ENCODE measurements at places on chromosomes 2 and 18.

DNA sequence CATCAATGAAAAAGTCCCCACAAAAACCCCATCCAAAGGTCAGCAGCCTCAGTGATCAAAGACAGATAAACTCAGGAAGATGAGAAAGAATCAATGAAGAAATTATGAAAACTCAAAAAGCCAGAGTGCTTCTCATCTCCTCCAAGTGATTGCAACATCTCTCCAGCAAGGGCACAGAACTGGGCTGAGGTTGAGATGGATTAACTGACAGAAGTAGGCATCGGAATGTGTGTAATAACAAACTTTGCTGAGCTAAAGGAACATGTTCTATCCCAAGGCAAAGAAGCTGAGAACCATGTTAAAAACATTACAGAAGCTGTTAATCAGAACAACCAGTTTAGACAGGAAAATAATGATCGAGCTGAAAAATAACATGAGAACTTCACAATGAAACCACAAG, 442.8 kb upstream of the SYT4 start:
- no peak for DNase-seq
- no peaks in the 10 kb centered on the region for H3K4me1 ChIP-seq
- H3K27me3 ChIP-seq, result no peaks in the 10 kb centered on the region

DNA sequence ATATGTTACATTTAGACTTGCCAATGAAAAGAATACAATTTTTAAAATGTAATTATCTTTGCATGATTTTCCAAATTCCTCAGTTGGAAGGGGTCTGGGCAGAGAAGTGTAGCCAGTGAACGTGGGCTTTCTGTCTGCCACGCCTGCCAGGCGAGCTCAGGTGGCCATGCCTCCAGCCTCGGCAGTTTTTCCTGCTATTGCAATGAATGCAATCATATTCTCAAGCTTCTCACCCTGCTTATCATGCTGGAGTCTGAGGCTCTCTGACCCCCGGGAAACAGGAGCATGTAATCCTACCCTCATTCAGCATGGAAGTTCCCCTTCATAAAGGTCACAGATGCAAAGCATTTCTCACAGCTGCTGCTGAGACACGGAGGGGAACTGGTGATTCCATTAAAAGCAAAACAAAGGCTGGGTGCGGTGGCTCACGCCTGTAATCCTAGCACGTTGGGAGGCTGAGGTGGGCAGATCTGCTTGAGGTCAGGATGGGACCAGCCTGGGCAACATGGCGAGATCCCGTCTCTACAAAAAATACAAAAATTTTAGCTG, 154.8 kb downstream of the MBP start:
- H3K27me3 ChIP-seq, result no peaks in the 10 kb centered on the region
- no peak for DNase-seq
- no peaks in the 10 kb centered on the region for H3K36me3 ChIP-seq
- H3K4me1 ChIP-seq, result peaks cover 1% of the 10 kb centered on the region
- no peak overlapping the region for H3K4me3 ChIP-seq

DNA sequence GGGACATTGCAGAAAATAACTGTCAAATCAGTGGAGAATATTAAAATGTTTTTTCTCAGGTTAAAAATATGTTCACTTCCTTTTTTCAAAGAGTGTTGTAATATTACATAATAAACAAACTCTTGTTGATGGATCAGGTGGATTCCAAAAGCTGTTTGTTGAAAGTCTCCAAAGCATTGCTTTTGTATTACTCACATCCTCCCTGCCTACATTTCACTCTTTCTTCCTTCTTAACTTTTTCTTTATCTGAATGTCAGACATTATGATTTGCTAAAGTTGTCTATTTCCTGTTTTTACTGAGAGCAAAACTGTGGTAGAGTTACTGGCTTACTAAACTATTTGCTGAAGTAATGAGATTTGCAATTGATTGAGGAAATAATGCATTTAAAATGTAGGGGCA, 92.1 kb downstream of the CDH19 start:
- no peaks in the 10 kb centered on the region for H3K27me3 ChIP-seq
- no peak overlapping the region for H3K4me3 ChIP-seq
- no peaks in the 10 kb centered on the region for H3K4me1 ChIP-seq
- H3K36me3 ChIP-seq, result no peaks in the 10 kb centered on the region

DNA sequence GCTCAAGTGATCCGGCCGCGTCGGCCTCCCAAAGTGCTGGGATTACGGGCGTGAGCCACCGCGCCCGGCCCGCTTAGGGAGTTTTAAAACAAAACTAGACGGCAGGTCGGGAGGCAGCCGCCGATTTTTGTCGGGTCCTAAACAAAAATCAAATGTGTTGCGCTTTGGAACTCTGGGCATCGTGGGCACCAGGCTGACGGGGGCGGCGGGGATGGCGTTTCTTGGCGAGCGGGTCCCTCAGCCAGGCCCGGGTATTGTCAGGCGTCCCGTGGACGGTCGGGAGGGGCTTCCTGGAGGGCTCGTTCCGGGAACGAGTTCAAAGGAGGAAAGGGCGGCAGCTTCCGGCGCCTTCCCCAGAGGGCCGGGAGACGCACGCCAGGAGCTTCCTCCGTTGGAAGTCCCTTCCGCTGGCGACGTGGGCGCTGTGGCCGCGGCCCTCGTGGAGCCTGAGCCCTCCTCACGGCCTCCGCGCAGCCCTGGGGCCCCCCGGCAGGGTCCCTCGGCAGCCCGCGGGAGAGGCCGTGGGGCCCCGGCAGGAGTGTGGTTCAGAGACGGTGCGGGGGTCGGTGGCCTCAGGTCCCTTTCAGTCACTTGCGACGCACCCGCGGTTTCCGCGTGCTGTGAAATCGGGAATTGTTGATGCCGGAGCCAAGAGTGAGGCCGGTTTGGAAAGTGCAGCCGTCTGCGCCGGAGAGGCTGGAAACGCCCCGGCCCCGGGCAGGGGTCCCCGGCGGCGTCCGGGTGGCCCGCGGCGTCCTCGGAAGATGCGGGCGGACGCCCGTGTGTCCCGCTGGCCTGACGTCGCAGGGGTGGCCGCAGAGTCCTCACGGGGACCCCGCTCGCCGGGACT, 59.3 kb downstream of the EMILIN2 start:
- H3K4me1 ChIP-seq, result no peaks in the 10 kb centered on the region
- H3K4me3 ChIP-seq, result peak overlapping the region; percentile 61
- no peak for DNase-seq
- H3K36me3 ChIP-seq, result peaks cover 2% of the 10 kb centered on the region

GRCh38 chr2:148875387-148876051, 492 bp downstream of the KIF5C start:
- no peak overlapping the region for H3K27ac ChIP-seq
- H3K27me3 ChIP-seq, result peaks cover 18% of the 10 kb centered on the region
- H3K4me3 ChIP-seq, result no peak overlapping the region
- DNase-seq, result no peak
- H3K4me1 ChIP-seq, result peaks cover 5% of the 10 kb centered on the region

GRCh38 chr2:233173115-233173514, 78.4 kb upstream of the ATG16L1 start:
- DNase-seq, result no peak
- no peak overlapping the region for H3K27ac ChIP-seq

DNA sequence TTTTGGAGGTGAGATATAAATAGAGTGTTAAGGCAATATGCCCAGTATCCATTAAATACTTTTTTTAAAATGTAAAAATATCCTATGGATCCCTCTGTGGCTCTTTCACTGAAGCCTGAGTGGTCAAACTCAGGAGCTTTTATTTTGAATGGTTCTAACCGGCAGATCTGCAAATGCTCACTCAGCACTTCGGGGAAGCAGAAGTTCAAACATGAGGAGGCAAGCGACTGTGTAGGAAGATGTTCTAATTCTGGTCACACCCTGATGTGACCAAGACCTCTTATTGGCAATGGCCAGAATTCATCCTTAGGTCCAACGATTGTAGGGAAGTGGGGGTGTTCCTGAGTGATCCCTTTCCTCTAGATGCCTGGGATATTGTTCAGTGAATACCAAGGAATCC, 168.8 kb downstream of the CDCA7 start:
- no peak overlapping the region for H3K27ac ChIP-seq
- H3K4me3 ChIP-seq, result no peak overlapping the region
- no peaks in the 10 kb centered on the region for H3K36me3 ChIP-seq
- no peaks in the 10 kb centered on the region for H3K27me3 ChIP-seq
- H3K4me1 ChIP-seq, result no peaks in the 10 kb centered on the region

DNA sequence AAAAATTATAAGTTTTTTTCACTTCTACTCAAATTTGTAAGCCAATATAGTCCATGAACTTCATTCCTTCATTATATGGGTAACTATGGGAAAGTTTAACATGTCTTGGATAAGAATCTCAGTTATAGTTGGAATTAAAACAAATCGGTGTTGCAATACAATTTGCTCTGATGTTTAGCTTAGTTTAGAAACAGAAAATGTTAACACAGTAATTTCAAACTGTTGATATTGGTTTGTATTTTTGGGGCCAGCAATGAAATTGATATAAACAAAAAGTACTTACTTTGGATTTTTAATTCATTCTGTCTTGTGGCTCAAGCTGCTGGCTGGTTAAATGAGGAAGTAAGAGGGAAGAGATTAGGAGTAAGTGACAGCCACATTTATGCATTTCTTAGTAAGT, 368.5 kb upstream of the NT5C1B start:
- DNase-seq, result no peak
- H3K36me3 ChIP-seq, result no peaks in the 10 kb centered on the region
- H3K27ac ChIP-seq, result no peak overlapping the region
- no peak overlapping the region for H3K4me3 ChIP-seq
- no peaks in the 10 kb centered on the region for H3K4me1 ChIP-seq
- H3K27me3 ChIP-seq, result no peaks in the 10 kb centered on the region

GRCh38 chr18:13159579-13159978, 59.0 kb upstream of the LDLRAD4 start:
- H3K36me3 ChIP-seq, result no peaks in the 10 kb centered on the region
- H3K27ac ChIP-seq, result no peak overlapping the region
- no peaks in the 10 kb centered on the region for H3K27me3 ChIP-seq

DNA sequence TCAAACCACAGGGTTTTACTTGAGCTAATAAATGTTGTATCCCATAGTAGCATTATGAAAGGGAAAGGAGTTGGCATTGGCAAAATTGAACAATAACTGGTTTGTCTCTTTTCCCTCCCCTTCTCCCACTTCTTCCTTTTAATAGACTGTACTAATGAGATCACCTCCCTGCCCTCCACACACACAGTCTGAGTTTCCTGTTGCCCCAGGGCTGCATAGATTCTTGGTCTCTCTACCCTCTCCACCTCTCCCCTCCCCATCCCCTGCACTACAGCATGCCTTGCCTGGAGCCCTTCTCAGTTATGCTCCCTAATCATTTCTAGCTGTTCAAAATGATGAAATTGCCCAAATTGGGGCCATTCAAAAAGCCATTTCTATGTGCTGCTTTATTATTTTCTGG, 37.2 kb upstream of the NEMP2 start:
- no peaks in the 10 kb centered on the region for H3K4me1 ChIP-seq
- H3K36me3 ChIP-seq, result no peaks in the 10 kb centered on the region
- no peak for DNase-seq
- no peak overlapping the region for H3K27ac ChIP-seq
- no peak overlapping the region for H3K4me3 ChIP-seq
- no peaks in the 10 kb centered on the region for H3K27me3 ChIP-seq

- no peaks in the 10 kb centered on the region for H3K27me3 ChIP-seq
- no peaks in the 10 kb centered on the region for H3K36me3 ChIP-seq
- H3K4me3 ChIP-seq, result no peak overlapping the region
- H3K4me1 ChIP-seq, result no peaks in the 10 kb centered on the region
- no peak overlapping the region for H3K27ac ChIP-seq
Measured at GRCh38 chr2:48400553-48401164, 129.3 kb upstream of the STON1 start.

GRCh38 chr2:9883897-9884296, 40.6 kb downstream of the TAF1B start:
- DNase-seq, result no peak
- no peak overlapping the region for H3K27ac ChIP-seq
- no peaks in the 10 kb centered on the region for H3K27me3 ChIP-seq
- peaks cover 15% of the 10 kb centered on the region for H3K36me3 ChIP-seq

DNA sequence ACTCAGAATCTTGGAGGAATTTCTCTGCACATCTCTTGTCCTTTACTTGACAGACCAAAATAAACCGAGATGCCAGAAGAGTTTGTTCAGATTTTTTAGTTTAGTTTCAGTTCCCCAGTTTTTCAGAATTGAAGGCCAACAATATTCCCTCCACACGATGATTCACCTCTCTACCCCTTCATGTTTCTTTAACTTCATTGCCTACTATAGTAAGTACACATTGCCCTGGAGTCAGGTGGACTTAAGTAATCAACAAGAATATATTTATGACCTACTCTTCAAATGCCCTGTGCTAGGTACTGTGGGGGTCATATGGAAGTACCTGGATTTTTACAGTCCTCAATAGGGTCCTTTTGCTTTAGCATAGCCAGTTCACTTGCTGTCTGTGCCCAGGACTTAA, 79.6 kb upstream of the CTLA4 start:
- no peaks in the 10 kb centered on the region for H3K27me3 ChIP-seq

DNA sequence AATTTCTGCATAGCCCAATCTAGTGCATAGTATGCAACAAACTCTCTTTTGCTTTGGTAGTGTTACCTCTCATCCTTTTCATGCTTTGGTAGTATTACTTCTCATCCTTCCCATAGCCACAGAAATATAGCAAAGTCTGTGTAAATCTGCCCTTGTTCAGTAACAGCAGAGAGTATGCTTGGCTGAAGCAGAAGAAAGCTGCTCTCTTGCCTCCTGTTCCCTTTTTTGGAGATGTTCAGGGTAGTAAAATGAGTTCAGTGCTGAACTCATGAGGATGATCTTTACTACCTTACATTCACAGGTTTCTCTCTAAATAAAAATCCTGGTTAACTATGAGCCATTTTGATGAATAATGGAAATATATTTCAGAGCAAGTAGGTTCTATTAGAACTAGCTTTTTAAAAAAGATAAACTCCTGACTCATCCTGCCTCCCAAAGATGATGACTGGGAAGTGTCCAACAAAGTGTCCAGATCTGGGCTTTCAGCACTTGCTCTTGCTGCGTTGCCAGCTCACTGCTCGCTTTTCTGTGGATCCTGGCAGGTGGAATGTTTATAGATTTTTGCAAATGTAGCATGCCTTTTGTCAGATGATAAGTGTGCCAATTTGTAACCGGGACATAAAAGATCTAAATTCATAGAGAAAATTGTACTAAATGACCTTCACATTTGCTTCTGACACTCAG, 29.4 kb upstream of the CHMP3 start:
- H3K27ac ChIP-seq, result no peak overlapping the region
- no peak for DNase-seq
- H3K36me3 ChIP-seq, result no peaks in the 10 kb centered on the region
- H3K4me1 ChIP-seq, result no peaks in the 10 kb centered on the region
- H3K27me3 ChIP-seq, result peaks cover 2% of the 10 kb centered on the region
- H3K4me3 ChIP-seq, result no peak overlapping the region

GRCh38 chr2:133097666-133098065, 427.7 kb upstream of the LYPD1 start:
- no peak overlapping the region for H3K4me3 ChIP-seq
- H3K27ac ChIP-seq, result no peak overlapping the region
- DNase-seq, result no peak
- H3K36me3 ChIP-seq, result no peaks in the 10 kb centered on the region
- H3K27me3 ChIP-seq, result no peaks in the 10 kb centered on the region
- no peaks in the 10 kb centered on the region for H3K4me1 ChIP-seq

- H3K27ac ChIP-seq, result no peak overlapping the region
- H3K36me3 ChIP-seq, result no peaks in the 10 kb centered on the region
- H3K4me3 ChIP-seq, result no peak overlapping the region
- no peak for DNase-seq
- no peaks in the 10 kb centered on the region for H3K27me3 ChIP-seq
- H3K4me1 ChIP-seq, result no peaks in the 10 kb centered on the region
Measured at GRCh38 chr2:221210686-221211085, 361.4 kb downstream of the EPHA4 start.

- peaks cover 37% of the 10 kb centered on the region for H3K4me1 ChIP-seq
- H3K27ac ChIP-seq, result peak overlapping the region; percentile 86
- peak overlapping the region; percentile 70 for H3K4me3 ChIP-seq
- no peaks in the 10 kb centered on the region for H3K36me3 ChIP-seq
- DNase-seq, result no peak
Measured at GRCh38 chr2:96762529-96763311, 2.0 kb downstream of the CNNM4 start.

GRCh38 chr18:23900994-23901393, 113.6 kb upstream of the TTC39C start:
- no peak for DNase-seq
- no peak overlapping the region for H3K27ac ChIP-seq
- H3K36me3 ChIP-seq, result no peaks in the 10 kb centered on the region

Measured in Panc1 (cell line).